ENCODE measurements at places on chromosomes 5 and 9. TPM values are rescaled to one million over a fixed set of nuclear protein-coding genes. Genes with fewer than 3 reads are reported as not detected.

Gene FOXD4L5
- total RNA-seq, result not detected

Gene OR13C5
- not detected for total RNA-seq

Gene ZBTB34
- 9.8 TPM for total RNA-seq

Gene SLCO4C1
- under 0.01 TPM for total RNA-seq

GRCh38 chr5:143156572-143156971, 246.9 kb downstream of the NR3C1 start:
- no peak for DNase-seq

GRCh38 chr5:56861893-56862485, 46.6 kb downstream of the MAP3K1 start:
- no peak for DNase-seq

- DNase-seq, result no peak
Measured at GRCh38 chr5:137142764-137143605, 356.1 kb downstream of the SPOCK1 start.
